ENCODE measurements at places on chromosomes 2 and 18. TPM values are rescaled to one million over a fixed set of nuclear protein-coding genes. Genes with fewer than 3 reads are reported as not detected.
A peak's percentile ranks its signal among the peaks of the same experiment; 100 is the strongest.

The HAUS1 gene
- total RNA-seq, result 45.6 TPM

The LIMS4 gene
- 0.74 TPM for total RNA-seq

The POTEC gene
- not detected for total RNA-seq

The TMEM37 gene
- total RNA-seq, result 0.49 TPM

The MERTK gene
- total RNA-seq, result 1.4 TPM

The FEV gene
- 1.6 TPM for total RNA-seq

The MGAT4A gene
- 0.38 TPM for total RNA-seq

The RBMS1 gene
- total RNA-seq, result 0.38 TPM

The GPD2 gene
- 18.0 TPM for total RNA-seq

The C2orf80 gene
- not detected for total RNA-seq

The MAB21L4 gene
- total RNA-seq, result not detected

DNA sequence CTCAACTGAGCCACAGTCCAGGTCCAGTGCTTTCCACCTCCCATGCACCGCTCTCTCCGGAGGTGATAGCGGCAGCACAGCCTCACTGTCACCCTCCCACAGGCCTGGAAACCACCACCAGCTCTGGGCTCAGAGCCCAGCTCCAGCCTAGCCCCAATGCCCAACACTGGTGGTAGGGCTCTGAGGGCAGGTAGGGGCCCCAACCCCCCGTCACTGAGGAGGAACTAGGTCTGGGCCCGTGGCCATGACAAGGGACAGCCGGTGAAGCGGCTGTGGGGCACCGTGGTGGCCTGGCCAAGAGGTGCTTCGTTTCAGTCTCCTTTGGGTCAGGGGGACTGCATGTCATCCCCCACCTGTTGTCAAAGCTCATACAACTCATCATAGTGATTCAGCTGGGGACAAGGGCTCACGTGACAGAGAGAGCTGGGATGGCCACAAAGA, 5.5 kb upstream of the TMEM214 start:
- no peak for DNase-seq

DNA sequence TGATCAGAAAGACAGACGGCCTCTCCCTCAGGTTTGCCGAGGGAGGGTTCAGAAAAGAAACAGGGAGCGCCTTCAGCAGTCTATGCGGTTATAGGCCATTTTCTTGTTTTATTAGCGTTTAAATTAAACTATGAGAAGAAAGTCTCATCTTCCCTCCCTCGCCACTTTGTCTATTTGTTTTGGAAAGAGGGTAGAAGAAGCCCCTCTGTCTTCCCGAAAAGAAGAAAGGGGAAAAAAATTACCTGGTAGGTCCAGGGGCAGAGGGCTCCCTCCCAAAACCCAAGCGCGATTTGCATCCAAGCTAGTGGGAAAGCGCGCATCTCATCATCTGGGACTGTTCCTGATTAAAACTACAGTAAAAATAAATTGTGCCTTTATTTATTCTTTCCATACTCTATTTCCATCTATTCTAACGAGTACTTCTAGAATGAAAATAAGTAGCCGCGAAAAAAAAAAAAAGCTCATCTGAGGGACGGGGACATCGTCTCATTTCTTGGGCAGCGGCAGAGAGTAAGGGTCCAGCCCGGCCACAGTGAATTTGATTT, 2.4 kb downstream of the PAX8 start:
- no peak for DNase-seq

DNA sequence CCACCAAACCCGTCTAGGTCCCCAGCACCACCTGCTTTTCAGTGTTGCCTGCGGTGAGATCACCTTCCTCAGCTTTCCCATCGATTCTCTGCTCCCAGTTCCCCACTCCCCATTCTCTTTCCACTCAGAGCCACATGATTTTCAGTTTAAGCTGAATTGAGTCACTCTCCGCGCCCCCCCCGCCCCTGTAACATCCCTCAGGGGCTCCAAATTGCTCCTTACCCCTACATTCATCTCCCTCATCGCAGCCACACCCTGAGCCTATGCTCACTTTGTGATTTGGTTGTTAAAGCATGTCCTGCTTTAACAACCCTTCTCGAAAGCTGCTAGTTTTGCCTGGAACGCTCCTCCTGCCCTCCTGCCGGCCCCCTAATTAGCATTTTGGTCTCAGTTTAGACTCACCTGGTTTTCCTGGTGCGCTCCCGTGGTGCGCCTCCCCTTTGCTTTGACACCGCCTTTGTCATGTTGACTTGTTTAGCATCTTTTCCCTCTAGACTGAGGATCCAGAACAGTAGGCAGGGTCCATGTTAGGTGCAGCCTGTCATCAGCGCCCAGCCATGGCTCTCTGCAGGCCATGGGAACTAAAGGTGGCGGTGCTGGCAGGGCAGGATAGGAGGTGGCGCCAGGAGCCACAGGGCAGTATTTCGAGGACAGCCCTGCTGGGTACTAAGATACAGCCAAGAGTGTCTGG, 60.8 kb downstream of the ST3GAL5 start:
- no peak for DNase-seq

- DNase-seq, result no peak
These were observed 498.7 kb downstream of the BCL11A start for GRCh38 chr2:60054571-60055340.

GRCh38 chr2:129620411-129620810, 359.1 kb upstream of the RAB6C start:
- no peak for DNase-seq

- no peak for DNase-seq
These were observed 881 bp downstream of the PIKFYVE start for GRCh38 chr2:208266936-208267335.

DNA sequence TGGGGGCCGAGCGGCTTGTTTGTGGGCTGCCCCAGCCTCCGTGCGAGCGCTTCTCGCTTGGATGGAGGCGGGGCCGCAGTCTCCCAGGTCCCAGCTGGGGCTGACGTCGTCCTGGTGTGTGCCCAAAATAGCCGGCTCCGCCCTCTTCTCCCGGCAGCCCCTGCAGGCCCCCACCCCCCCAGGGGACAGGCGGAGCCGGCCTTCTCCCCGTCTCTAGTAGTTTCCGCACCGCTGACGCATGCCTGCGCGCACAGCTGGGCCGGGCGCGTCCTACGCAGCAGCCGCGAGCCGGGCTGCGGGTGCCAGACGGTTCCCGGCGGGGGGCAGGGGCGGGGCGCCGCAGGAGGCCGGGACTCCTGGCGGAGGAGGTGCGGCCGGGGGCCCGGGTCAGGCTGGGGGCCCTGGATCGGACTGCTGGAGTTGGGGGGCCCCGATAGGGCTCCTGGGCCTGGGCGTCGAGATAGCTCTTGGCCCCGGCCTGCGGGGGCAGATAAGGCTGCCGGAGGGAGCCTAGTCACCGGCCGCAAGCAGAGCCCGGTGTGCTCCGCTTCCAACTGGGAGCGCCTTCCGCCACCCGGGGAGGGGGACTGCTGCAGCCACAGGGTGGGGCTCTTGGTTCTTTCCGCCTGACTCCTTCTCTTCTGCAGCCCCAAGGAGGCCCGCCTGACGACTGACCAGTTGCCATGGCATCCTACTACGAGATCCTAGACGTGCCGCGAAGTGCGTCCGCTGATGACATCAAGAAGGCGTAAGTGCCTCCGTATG, at the start of gene DNAJB2:
Gene DNAJB2, plus strand, starts transcription at position 216 of the 765 bp plus-strand sequence. Its CDS starts 468 bp downstream, at position 684.
- DNase-seq, result peak; percentile 93

DNA sequence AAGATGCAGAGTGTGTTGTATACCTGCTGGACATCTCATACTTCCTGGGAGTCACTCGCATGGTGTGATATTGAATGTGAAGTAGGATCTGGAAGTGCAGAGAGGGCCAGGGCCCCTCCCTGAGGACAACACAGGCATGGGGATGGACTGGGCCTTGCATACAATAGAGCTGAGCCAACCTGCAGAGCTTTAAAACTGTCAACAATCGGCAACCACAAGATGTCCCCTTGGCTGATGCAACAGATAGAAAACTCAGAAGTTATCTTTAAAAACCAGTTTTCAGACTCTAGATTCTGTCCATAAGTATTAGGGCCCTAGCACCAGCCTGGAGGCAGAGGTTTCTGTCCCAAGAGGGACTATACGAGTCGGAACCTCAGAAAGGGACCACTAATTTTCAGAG, 19.7 kb downstream of the EVA1A start:
- no peak for DNase-seq

DNA sequence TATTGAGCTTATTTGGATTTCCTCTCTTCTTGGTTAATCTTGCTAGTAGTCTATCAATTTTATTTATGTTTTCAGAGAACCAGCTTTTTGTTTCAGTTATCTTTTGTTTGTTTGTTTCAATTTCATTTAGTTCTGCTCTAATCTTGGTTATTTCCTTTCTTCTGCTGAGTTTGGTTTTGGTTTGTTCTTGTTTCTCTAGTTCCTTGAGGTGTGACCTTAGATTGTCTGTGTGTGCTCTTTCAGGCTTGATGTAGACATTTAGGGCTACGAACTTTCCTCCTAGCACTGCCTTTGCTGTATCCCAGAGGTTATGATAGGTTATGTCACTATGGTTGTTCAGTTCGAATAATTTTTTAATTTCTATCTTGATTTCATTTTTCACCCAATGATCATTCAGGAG, 141.6 kb downstream of the ZNF236 start:
- no peak for DNase-seq

GRCh38 chr2:216056739-216057138, 24.9 kb downstream of the PECR start:
- DNase-seq, result no peak

DNA sequence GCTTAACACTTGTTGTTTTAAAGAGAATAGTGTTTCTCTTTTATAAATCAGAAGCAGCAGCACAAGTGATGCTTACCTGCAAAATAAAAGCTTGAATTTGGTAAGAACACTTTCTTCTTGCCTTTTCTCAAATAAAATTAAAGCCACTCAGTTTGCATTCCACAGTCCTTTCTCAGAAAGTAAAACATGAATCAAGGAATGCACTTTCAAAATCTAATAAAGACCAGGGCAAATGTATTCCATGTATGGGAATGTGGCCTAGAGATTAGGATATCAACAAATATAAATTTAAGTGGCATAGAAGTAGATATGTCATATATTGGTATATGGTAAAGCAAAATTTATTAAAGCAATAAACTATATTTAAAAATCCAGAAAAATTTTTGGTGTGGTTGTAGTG, 352.8 kb downstream of the THSD7B start:
- no peak for DNase-seq

DNA sequence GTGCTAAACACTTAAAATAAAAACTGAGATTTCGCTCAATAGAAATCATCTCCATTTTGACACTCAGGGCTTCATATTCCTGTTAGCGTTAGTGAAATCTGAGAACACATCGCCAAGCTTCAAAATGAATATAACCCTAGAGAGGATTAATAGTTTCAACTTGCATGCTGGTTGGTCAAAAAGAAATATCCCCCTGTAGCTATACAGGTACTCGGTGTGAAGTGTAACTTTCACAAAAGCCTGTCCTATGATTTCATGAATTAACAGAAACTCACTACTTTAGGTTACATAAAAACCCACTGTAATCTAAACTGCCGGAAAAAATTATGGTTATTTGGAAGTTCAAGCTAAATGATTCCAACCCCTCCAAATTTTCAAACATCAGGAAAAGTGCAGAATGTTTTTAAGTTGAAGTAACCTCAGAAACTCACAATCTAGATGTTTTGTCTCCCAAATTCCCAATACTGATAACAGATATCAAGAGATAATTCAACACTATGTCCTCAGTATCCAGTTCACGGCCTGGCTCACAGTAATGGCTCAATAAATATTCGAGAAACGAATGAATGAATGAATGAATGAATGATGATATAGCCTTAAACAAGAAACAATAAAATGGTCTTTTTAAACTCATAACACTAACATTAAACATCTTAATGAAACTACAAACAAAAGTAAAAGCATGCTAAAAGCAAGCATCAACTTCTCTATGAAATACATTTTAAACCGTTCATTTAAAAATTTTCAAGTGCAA, 2.5 kb downstream of the TLK1 start:
- no peak for DNase-seq

- no peak for DNase-seq
These were observed 4.9 kb downstream of the ZAP70 start for GRCh38 chr2:97718051-97718882.

DNA sequence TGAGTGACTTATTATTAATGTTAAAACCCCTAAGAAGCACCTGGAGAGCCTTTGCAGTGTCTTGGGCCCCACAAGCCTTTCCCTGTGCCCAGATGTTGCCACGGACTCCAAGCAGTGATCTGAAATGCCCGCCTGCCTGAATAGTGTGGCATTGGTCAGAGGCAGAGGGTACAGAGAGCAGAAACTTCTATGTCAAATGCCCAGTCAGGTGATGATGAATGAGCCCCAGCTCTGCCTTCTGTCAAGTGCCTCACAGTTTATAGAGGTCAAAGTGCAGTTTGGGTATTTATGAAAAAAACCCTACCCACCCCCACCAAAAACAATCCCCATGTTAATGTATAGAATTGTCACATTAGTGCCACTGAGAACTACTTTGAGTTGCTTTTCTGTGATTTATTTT, 170.0 kb upstream of the SIX3 start:
- no peak for DNase-seq

- DNase-seq, result no peak
These were observed 43.5 kb upstream of the EPG5 start for GRCh38 chr18:46010676-46011075.

DNA sequence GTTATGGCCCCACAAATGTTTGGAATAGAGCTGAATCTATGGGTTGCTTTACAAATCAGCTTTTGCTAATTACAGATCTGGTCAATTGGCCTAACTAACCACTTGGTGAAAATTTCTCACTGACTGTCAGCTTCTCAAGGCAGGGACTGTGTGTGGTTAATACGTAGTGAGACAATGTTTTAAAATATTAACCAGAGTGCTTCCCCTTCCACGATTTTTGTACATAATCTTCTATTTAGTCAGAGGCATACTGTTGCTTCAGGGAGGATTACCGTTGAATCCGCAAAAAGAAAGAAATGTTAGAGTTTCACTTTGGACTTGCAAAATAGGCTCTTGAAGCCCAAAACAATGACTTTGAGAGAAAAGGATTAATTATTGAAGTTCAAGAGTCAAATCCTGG, 14.9 kb upstream of the KCNS3 start:
- no peak for DNase-seq

DNA sequence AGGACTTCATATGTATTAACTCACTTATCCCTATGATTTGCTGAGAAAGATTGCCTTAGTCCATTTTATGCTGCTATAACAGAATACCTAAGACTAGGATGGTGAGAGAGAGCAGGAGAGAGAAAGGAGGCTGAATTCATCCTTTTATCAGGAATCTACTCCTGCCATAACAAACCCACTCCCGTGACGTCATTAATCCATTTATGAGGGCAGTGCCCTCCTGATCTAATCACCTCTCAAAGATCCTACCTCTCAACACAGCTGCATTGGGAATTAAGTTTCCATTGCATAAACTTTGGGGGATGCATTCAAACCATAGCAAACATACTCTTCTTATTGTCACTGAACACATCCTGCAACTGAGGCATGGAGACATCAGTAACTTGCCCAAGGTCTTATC, 122.0 kb downstream of the VIT start:
- no peak for DNase-seq

DNA sequence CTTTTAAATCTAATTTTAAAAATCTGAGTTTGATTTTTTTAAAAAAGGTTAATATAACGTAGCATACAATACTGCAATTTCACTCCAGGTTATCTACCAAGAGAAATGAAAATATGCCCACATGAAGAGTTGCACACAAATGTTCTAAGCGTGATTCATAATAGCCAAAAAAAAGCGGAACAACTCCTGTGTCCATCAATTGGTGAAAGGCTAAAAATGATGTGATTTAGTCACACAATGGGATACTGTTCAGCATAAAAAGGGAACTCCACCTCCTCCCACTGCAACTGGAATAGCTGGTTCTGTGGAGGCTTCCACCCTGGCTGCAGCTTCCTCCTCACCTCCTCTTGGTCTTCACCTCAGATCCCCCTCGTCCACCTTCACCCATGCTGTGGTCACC, 132.8 kb downstream of the PIK3C3 start:
- DNase-seq, result no peak

Measured in K562 (cell line).